ENCODE measurements at places on chromosomes 16 and 17.

DNA sequence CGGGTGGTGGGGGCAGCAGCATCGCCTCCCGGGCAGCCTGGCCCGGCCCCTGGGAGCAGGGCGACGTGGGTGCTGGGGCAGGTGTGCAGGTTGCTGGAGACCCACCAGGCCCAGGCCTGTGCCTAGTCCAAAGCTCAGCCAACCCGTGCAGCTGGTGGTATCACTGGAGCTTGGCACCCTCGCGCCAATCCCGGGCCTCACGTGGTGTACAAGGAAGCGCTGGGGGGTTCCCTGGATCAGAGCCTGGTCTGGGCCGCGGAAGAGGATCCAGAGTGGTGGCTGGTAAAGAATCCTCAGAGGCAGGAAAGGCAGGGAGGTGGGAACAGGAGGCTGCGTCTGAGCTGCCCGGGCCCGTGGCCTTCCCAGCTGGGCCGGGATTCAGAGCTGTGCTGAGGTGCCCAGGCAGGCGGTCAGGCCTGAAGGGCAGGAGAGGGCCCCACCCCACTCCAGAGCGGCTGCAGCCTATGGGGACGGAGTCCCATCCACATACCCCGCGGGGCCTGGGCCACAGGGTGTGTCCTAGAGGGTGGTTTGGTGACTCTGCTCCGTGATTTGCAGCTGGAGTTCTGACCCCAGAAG lies 36.2 kb downstream of the ZFPM1 start:
- no peak for DNase-seq

GRCh38 chr17:7897773-7898172 lies 9.2 kb downstream of the CHD3 start:
- no peak for DNase-seq

- DNase-seq, result no peak
Measured at GRCh38 chr17:55734128-55734781, 11.6 kb upstream of the TMEM100 start.

- no peak for DNase-seq
Measured at GRCh38 chr17:68768804-68769203, 167.6 kb upstream of the FAM20A start.

DNA sequence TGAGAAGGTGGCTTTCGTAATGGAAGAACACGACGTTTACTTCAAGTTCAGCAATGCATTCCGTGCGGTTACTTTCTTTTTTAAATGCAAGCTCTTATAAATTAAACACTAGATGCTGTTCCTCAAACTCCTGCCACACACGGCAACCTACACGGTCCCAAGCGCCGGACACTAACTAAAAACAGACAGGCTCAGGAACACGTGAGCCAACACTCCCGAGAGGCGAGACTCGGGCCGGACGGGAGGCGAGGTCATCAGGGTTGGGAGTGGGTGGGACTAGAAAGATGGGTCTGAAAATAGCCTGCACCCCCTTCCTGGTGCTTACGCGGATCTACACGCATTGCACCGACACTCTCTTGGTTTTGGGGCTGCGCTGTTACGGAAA lies 6.4 kb downstream of the CLCN7 start:
- DNase-seq, result no peak
